ENCODE measurements at places on chromosomes 4 and X.

GRCh38 chr4:153850533-153851280 lies 61.8 kb upstream of the SFRP2 start:
- no peak for DNase-seq

DNA sequence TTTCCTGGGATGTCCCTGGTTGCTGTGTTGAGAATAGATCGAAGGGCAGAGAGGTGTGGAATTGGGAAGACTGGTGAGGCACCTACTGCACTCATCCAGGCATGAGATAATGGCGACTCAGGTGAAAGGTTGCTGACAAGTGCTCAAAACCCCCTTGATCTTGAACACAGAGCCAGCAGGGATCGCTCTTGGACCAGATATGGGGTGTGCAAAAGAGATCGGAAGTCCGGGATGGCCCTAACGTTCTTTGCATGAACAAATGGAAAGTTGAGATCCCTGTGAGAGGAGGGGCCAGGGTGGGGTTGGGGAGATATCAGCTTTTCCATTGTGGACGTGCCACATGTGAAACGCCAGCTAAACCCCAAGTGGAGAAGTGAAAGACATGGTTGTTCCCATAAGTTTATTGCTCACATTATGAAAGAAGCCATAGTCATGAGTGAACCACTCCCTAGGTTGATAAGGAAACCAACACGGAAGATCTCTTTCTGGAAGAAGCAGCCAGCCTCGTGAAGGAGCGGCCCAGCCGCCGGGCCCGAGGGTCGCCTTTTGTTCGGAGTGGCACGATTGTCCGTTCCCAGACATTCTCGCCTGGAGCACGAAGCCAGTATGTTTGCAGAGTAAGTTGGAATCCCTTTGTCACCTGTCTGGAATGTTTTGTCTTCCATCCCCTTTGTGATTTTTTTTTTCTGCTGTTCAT lies 22.6 kb upstream of the CLCN4 start:
- DNase-seq, result no peak

GRCh38 chrX:106891762-106892460 lies 11.2 kb downstream of the RIPPLY1 start:
- DNase-seq, result no peak

DNA sequence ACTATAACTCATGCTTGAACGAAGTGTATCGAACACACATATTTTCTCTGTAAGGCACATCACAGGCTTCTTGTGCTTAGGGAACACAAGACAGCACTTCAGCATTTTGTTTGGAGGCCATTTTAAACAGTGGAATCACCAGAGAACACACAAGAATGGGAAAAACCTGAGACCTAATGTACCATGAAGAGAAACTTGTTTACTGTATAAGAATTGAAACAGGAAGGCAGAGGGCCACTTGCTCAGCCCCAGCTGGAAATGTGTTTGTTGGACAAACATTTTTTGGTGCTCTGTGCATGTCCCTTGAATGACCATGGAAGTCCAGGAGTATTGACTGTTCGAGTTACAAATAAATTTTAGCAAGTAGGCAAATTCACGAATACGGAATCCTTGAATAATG lies 47.5 kb downstream of the RAPGEF2 start:
- no peak for DNase-seq

DNA sequence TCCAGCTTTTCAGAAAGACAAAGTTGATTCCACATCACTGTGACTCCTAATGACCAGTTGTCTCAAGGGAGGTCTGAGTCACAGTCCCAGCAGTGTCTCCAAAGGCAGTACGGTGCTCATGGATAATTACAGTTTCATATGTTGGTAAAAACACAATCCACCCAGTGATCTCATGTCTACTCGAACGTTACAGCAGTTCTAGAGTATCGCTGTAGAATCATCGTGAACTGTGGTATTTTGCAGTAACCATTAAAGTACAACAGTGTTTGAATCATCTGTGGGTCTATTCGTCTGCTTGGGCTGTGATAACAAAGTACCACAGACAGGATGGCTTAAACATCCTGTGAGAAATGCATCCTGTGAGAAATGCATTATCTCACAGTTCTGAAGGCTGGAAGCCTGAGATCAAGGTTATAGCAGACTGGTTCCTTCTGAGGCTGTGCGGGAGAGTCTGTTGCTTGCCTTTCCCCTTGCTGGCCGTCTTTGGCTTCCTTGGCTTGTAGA lies 121.1 kb upstream of the SORBS2 start:
- DNase-seq, result no peak

DNA sequence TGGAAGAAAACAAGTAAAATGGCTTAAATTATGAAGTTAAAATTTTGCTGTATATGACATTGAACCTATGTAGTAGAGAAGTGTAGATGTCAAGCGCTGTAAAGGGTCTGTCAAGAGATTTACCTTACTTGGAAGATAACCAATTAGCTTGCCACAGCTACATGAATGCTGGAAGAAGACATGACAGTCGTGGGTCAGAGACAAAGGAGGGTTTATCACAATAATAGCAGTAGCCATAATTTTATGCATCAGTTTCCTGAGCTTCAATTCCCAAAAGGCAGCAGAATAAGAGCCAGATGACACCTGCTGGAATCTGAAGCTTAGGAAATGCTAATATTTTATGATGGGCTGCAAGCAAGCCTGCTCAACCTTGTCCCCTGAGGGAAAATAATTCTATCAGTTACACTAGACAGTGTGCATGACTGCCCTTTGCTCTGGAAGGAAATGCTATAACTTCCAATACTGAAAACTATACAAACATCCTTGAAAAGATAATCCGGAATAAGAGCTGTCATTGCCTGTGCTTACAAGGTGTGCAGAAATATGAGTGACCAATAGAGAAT lies 292.9 kb downstream of the PRDM5 start:
- no peak for DNase-seq

GRCh38 chr4:8129136-8129535 lies 29.5 kb downstream of the ABLIM2 start:
- DNase-seq, result no peak

DNA sequence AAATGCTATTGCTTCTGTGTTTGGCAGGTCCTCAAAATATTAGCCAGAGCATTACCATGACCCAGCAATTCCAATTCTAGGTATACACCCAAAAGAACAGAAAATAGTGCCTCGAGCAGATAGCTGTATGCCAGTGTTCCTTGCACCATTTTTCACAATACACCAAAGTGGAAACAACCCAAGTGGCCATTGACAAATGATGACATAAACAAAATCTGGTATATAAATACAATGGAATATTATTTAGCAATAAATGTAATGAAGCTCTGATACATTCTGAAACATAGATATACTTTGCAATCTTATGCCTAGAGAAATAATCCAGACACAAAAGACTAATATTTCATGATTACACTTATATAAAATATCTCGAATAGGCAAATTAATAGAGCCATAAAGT lies 451.8 kb upstream of the PCDH7 start:
- DNase-seq, result no peak

- DNase-seq, result no peak
Measured at GRCh38 chr4:128768373-128768996, 41.0 kb upstream of the JADE1 start.

- peak; percentile 59 for DNase-seq
Measured at GRCh38 chrX:134718966-134719317, 60.7 kb upstream of the PLAC1 start.

DNA sequence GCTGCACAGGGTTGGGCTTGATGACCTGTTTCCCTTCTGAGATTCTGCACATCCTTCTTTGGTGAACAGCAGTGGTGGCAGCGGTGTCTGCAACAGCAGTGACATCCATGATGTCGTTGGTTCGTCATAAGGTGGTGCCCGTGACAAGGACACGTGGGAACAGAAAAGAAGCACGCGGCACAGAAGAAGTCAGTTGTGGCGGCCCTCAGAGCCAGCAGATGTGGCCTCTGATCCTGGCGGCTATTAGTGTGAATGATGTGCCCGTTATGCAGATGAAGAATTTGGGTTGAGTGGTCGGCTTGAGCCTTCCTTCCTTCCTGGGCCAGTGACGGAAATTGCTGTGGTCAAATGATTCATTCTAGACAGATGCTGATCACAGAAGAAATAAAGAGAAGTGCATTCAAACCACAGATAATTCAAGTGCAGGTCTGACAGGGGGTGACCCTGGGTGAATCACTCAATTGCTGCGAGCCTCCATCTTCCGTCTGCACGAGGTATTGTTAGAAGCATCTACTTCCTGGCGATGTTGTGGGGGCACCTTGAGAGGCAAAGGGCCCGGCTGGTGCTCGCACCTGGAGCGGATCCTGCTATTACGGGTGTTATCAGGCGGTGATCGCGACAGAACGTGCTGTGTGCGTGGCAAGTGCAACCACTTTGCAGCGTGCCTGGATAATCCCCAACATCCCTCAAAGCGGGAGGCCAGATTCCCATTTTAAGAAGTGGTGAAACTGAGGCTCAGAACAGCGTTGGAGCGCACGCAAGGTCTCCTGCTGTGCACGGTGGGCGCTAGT lies 215.2 kb upstream of the PSAPL1 start:
- peak; percentile 81 for DNase-seq

GRCh38 chr4:143728166-143728565 lies 27.7 kb upstream of the FREM3 start:
- no peak for DNase-seq

DNA sequence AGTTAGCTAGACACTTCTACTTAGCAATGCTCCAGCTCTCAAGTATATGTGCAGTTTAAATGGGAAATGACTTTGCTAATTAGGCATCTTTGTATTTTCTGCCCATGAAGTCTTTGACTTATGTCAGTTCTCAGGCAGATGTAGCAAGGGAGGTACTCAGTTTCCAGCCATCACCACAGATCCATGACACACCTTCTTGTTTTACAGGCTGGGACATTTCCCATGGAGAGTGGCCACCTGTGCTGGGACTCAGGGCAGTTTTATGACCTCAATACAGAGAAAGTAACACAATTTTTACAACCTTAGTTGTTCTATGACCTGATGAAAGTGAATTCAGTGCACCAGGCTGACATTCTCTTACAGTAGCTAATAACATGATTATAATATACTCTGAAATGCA lies 280.7 kb upstream of the GK2 start:
- DNase-seq, result no peak

DNA sequence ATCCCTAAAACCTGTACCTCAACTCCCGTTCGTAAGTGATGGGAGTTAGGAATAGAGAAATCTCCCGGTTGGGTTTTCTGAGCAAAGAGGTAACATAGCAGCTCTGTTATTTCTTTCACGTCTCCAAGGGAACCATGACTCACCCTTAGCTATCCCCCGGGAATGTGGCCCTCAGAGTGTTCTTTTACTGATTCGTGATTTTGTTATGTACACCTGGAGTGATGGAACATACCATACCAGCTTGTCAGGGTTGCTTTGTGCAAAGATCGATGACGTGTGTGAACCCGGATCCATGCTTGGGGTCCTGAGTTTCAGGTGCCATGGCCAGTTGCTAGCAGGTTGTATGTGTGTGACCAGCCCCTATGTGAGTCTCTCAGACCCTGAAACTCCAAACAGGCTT lies 52.6 kb downstream of the HPRT1 start:
- DNase-seq, result no peak

- no peak for DNase-seq
Measured at GRCh38 chrX:112043997-112044396, 38.6 kb downstream of the TRPC5 start.

DNA sequence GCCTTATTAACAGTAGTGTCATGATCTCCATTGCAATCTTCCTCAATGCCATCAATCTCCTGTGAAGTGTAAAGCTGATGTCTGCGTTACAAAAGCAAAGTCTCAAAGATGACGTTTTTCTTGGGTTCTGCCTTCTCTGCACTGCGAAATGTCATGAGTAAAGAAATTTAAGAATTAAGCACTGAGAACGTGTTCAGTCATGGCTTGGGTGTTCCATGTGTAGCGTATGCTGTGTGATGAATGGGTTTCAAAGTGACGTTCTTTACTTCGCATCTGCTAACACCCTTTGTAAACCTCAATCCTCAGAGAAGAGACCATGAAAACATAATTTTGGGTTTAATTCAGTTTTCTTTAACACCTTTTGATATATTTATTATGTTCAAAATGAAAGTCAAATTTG lies 999 bp downstream of the NAP1L5 start:
- DNase-seq, result no peak

- DNase-seq, result no peak
Measured at GRCh38 chr4:189311251-189311650, 629.4 kb upstream of the FRG1 start.

DNA sequence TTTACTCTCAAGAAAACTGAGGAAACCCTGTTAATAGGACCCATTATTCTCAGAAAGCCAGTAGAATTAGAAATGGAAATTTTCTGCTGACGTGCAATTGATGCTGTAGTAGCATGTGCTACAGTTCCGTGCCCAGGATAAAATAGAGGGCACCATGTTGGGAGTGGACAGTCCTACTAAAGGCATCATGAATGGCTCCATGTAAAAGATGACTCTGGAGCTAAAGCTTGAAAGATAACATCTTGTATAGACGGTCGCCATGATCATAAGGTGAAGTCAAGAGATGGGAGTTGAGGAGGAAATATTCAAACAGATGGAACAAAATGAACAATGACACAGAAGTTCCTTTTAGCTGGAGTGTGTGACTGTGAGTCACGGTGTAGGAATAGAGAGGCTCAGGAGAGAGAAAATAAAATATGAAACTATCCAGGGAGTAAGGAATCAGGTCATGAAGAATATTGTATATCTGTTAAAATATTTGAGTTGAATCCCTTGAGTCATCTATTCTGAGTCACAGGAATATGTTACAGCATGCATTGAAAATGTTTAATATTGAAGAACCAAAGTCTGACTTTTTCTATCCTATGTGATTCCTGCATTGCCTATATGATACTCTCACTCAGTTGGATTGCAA lies 31.8 kb downstream of the ANXA10 start:
- DNase-seq, result no peak

GRCh38 chr4:117421706-117422105 lies 336.3 kb upstream of the TRAM1L1 start:
- DNase-seq, result no peak

GRCh38 chrX:40142417-40142816 lies 44.7 kb upstream of the BCOR start:
- no peak for DNase-seq

- DNase-seq, result no peak
Measured at GRCh38 chr4:107120661-107121060, 84.5 kb upstream of the DKK2 start.

- DNase-seq, result no peak
Measured at GRCh38 chrX:85326234-85327059, 53.0 kb downstream of the POF1B start.

DNA sequence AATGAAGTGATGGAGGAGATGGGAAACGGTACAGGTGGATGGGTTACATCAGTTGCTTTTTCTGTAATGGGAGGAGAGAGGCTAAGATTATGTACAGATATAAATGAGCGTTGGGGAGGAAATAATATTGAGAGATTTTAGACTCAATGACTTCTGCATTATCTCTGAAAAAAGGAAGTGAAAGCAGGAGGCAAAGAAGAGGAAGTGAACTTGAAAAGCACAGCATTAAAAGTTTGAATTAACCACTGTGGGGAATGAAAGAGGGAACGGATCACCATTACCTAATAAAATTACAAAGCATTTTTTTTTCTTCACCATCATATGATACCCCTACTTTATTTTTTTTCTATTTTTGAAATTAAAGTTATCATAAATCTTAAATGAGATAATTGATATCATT lies 1025.5 kb downstream of the RPA4 start:
- DNase-seq, result no peak

DNA sequence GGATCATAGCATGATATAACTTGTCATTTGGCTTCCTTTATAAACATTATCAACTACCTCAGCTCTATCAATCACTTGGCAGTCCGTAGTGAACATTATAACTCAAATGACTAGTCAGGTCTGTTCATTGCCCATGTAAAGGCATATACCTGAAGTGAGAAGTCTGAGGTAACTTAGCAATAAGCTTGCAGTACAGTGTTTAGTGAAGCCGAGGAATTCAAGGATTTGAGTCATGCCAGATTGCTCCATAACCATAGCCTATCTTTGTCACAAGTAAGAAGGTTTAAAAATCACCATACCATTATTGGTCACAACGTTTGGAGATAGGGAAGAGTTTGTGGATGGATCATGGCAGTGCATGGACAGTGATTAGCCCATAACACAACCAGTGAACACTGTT lies 41.6 kb downstream of the AR start:
- DNase-seq, result no peak
